Upper lobe of right lung (tissue), 1 donor: ENCODE measurements at places on chromosomes 12 and 14. TPM values are rescaled to one million over a fixed set of nuclear protein-coding genes. Genes with fewer than 3 reads are reported as not detected.

DNA sequence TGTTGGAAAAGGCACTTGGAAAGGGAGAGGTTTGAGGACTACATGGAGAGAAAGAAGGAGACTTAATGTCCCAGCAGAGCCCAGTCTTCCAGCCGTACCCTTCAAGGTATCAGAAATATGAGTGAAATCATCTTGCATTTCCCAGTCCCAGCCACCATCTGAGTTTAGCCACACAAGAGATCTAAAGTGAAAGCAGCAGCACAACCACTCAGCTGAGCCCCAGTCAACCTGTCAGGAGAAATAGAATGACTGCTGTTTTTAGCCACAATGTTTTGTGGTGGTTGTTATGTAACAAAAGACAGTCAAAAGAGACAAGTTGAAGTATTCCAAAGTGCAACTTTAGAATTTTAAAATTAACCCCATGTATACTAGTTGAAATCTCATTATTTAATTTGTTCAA lies 28.0 kb downstream of the DERA start:
- no peak for DNase-seq

GRCh38 chr14:32233260-32233659 lies 30.2 kb upstream of the RNU6-8 start:
- no peak for DNase-seq

Gene REM2
- total RNA-seq = 0.41 TPM

DNA sequence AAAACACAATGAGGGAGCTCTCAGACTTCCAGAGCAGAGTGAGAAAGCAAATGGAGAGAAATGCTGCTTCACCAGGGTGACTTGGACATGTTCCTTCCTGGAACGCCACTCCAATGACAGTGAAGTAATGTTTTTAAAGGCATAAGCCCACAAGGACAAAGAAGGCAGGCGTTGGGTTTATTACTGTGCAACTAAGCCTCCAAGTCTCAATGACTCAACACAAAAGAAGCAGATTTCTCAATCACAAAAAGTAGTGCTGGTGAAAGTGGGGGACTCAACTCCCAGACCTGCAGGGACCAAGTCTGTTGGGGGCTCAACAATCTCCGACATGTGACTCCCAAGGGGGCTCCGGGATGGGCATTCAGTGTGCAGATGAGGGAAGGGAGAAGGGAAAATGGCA lies 505.2 kb downstream of the BCL11B start:
- DNase-seq = no peak

GRCh38 chr12:51970904-51971646 lies 19.6 kb downstream of the ACVR1B start:
- no peak for DNase-seq

GRCh38 chr12:6187948-6188793 lies 12.0 kb upstream of the CD9 start:
- DNase-seq = no peak

DNA sequence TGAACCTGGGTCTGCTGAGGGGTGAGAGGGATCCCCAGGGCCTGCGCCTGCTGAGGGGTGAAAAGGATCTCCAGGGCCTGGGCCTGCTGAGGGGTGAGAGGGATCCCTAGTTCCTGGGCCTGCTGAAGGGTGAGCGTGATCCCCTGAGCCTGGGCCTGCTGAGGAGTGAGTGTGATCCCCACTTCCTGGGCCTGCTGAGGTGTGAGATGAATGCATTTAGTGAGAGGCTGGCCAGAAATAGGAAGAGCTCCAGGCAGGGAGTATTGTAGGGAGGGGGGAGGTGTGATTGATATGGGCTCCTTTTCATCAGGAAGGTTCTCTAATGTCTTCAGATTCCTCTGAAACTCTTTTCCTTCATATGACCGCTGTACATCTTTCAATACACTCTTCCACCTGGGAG lies 43.0 kb downstream of the FAM186A start:
- DNase-seq = no peak

- no peak for DNase-seq
Observed at GRCh38 chr12:118397708-118398440, 21.5 kb downstream of the SUDS3 start.

DNA sequence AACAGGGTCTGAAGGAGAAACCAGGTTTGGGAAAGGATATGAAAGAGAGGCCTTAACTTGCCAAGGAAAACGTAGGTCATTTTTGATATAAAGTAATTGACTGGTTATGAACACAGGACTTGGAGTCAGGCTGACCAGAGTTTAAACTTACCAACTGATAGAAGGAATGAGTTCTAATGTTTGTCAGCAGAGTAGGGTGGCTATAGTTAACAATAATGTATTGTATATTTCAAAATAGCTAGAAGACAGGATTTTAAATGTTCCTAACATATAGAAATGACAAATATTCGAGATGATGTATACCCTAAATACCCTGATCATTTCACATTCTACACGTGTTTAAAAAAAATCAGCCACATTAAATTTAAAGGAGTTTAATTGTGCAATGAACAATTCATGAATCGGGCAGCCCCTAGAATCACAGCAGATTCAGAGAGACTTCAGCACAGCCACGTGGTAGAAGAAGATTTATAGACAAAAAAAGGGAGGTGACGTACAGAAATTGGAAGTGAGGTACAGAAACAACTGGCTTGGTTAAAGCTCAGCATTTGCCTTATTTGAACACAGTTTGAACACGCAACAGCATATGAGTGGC lies 52.5 kb upstream of the PLEKHG7 start:
- no peak for DNase-seq

Gene CEBPE
- total RNA-seq = not detected

GRCh38 chr14:54350203-54350602 lies 46.6 kb upstream of the CDKN3 start:
- no peak for DNase-seq

Gene ANG
- total RNA-seq = 28.1 TPM

DNA sequence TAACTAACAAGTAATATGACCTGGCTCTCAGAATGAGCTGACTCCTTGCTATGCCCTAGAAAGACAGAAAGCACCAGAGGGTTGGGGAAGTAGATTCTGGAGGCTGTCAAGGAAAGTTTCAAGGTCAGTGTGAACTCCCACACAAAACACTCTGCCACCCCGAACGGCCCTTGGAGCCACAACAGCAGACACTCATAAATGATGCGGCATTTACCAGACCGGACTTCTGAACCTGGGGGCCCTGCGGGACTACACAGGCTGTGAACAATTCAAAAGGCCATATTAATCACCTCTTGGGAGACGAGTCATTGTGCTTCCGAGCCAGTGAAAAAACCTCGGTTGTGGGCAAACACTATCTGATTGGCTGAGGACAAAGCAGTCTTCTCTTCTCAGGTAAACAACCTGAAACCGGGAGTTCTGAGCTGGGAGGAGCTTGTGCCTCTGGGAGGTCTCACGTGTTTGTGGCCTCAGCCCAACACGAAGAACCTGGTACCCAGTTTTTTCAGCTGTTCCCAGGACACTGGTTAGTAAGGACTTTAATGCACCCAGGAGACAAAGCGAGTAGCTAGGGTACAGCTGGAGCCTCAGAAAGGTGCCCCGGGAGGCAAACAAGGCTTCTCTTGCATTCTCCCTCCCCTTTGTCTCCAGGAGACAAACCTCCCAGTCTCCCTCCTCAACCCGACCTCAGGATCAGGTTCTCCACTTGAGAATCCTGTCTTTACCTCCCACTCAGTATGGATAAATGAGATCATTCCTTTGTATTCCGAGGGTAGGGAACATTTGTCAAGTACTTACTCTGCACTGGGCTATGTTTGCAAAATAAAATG lies 35.3 kb downstream of the VWF start:
- DNase-seq = no peak

Gene CCDC38
- not detected for total RNA-seq

Gene SYCP3
- 0.64 TPM for total RNA-seq

Gene FBLN5
- 245 TPM for total RNA-seq

GRCh38 chr14:95097385-95097784 lies 59.9 kb downstream of the DICER1 start:
- DNase-seq = no peak

Gene HSPB8
- total RNA-seq = 70.0 TPM

- DNase-seq = no peak
Observed at GRCh38 chr14:65277580-65278270, 134.8 kb upstream of the FUT8 start.

Gene DPY19L2
- total RNA-seq = 2.3 TPM

- DNase-seq = no peak
Observed at GRCh38 chr12:114512351-114512750, 106.4 kb upstream of the TBX5 start.

Gene HIP1R
- total RNA-seq = 33.0 TPM

Gene MRPS35
- total RNA-seq = 31.3 TPM

DNA sequence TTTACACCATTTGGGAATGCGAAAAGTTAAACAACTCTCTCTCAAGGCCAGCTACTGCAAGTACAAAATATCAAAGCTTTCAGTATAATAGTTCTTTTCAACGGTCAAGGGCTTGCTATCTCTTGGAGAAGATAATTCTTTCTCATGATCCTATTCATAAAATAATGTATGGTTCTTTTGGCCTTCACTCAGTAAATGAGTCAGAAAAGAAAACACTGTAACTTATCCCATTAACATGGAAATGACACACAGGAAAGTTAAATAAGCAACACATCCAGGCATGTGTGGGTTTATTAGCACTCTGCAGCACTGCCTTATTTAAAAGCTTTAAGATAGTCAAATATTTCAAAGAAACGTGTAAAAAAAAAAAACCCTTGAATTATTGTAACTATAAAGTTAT lies 36.9 kb downstream of the ZFC3H1 start:
- DNase-seq = no peak

DNA sequence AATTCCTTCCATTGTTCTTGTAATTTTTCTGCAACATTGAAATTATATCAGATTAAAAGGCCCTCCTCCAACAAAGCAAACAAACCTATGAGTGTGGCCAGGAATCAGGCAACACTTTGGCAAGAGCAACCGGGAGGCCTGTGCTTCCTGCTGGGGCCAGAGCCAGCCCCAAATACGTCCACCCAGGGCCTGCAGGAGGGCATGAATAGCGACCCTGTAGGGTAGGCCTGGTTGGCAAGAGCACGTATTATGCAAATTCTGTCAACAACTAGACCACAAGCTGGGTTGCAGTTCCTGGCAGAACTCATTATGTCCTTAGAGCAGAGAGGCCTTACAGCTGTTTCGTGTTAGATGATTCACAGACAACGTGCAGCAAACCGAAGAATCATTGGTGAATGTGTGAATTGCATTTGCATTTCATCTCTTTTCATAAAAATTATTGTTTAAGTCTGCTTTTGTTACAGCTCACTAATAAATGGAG lies 26.9 kb upstream of the LGALS3 start:
- peak; percentile 88 for DNase-seq
